ENCODE measurements at places on chromosomes 12 and 14.

GRCh38 chr14:77153802-77154201 lies 12.2 kb upstream of the ZDHHC22 start:
- DNase-seq: no peak

GRCh38 chr14:95300697-95301526 lies 18.8 kb downstream of the CLMN start:
- DNase-seq: no peak

- DNase-seq: no peak
These were observed 486.5 kb downstream of the EGLN3 start for GRCh38 chr14:33464254-33464962.

- DNase-seq: no peak
These were observed 1.6 kb downstream of the CACNA1C start for GRCh38 chr12:2054091-2055018.

GRCh38 chr12:71708658-71709057 lies 22.8 kb downstream of the TMEM19 start:
- no peak for DNase-seq

DNA sequence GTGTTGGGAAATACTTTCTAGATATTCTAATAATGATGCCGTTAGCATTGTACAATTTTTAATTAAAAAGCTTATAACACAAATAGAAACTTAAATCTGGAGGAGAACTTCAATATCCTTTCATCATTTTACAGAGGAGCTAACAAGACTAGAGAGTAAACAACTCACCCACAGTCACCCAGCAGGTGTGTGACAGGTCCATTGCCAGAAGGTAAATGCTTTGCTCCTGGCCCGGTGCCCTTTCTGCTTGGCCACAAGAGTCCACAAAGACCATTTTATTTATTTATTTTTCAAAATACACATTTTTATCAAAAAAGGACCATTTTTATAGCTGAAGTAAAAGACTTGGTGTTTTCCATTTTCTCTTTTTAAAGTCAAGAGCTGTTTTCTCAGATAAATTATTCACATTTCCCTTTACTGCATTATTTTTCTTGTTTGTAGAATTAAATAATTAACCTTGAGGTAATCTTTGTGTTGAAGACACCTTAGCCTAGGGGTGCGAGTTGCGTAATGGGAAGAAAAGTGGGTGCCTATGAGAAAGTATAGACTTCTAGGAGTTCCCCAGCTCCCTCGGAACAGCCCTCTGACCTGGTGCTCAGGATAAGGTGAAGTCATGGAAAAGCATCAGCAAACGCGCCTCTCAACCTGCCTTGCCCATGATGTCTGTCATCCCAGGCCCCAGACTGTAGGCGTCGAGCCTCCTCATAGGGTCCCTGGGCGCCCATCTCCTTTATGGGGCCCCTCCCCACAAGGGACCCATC lies 26.3 kb upstream of the AMIGO2 start:
- DNase-seq: no peak

GRCh38 chr12:80763874-80764273 lies 47.2 kb downstream of the MYF5 start:
- DNase-seq: no peak

DNA sequence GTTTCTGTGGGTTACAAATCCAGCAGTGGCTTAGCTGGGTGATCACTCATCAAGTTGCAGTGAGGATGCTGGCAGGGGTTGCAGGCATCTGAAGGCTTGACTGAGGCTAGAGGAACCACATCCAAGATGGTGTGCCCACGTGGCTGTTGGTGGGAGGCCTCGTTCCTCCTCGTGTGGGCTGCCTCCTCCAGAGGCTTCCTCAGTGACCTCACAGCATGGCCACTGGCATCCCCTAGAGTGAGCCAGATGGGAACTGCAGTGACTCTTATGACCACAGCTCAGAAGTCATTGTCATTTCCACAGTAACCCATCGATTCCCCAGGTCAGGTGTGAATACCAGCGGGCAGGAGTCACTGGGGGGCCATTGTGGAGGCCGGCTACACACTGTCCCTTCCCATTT lies 17.8 kb downstream of the AACS start:
- no peak for DNase-seq

GRCh38 chr14:66360366-66360926 lies 125.7 kb upstream of the CCDC196 start:
- no peak for DNase-seq

DNA sequence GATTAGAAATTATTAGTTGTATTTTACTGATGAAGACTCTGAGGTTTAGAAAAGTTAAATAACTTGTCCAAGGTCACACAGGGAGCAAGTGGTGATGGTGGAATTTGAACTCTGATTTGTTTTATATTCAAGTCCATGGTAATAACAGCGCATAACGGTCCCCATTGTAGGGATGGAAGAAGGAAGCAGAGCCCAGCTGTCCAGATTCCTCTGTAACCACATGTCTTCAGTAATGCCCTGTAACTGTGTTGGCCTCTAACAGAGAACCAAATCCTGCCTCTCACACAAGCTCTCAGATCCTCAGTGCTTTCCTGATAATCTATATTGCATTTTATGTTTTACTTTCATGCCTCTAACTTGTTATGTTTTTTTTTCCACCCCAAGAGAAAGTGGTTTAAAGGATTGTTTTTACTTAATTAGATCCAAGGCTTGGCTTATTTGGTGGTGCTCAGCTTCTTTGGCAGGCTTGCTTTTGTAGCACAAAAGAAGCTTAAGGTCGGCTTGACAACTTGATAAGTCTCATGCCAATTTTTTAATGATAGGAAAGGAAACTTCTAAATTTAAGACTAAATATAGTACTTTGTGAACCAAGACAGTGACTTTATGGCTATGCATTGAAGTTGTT lies 105.1 kb upstream of the SEL1L start:
- DNase-seq: no peak

GRCh38 chr12:48586361-48586760 lies 16.5 kb upstream of the LALBA start:
- no peak for DNase-seq

GRCh38 chr14:61923348-61923747 lies 161.1 kb downstream of the SNAPC1 start:
- no peak for DNase-seq

DNA sequence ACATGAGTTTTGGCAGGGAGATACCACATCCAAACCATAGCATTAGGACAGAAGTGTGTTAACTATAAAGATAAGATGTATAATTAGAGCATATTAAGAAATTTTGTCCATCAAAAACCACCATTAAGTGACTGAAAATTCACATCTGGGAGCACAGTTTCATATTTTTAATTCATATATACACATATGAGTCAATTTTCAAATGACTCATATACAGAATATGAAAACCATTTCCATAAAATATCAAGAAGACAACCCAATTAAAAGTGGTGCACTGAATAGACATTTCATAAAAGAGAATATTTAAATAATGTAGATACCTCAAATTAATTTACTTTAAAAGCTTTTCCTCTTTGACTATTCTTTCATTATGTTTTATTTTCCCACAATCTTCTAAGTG lies 25.3 kb downstream of the MUCL1 start:
- DNase-seq: no peak

DNA sequence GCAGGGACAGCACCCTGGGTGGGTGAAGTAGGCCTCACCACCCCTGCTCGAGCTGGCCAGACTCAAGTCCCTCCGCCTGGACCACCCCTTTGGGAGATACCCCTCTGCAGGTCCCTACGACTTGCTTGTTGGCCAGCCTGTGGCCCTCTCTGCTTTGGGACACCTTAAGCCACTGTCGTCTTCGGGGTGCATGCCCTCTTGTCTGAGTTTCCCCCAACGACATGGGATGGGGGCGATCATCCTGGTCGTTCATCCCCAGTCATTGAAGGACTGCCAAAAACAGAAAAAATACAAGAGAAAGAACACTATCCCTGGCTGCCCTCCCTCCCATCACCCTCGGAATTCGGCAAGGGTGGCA lies 151.1 kb downstream of the DPF3 start:
- DNase-seq: no peak

DNA sequence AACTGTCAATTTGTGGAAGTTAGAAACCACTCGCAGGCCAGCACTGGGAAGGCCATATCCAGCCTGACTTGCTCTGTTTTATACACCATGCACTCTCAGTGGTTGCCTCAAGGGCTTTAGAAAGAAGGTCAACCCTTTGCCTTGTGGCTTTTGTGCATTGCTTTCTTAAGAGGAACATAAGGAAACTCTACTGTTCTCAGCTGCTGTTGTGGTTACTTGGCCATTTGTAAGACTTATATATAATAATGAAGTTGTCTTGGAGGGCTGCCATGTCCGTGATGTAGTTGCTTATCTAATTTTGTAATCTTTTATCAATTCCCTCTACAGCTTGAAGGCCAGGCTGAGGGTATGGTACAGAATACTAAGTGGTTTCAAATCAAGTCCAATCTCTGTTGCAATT lies 637.8 kb downstream of the DIO2 start:
- DNase-seq: no peak

GRCh38 chr14:98959958-98960616 lies 311.9 kb downstream of the BCL11B start:
- DNase-seq: no peak

DNA sequence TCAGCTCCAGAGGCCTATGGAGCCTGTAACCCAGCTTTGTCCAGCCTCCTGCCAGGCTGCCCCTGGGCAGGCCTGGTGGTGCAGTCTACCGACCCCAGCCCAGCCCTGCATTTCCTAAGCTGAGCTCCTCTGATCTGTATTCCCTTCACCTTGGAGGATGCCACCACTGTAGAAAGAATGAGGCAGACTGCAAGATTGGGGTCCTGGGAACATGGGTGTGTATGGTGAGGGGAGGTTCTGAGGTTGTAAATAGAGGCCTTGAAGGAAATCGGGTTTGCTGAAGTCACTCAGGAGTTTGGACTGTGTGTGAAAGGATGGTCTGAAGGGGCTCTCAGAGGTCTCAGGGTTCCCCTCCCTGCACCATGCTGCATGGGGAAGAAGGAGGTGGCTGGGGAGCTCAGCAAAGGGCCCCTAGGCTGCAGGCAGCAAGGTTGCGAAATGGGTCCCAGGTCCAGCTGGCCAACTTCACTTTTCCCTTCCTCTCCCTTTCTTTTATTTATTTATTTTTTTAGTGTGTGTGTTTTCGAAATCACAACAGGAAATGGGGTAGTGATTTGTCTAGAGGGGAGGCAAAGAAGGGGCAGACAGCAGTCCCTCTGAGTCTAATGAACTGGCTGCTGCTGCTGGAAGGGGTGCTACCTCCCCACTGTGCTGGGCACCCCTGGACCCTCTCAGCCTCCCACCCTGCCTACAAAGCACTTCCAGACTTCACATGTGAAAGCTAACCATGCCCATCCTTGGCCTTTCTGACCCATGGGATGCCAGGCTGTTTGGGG lies 1.2 kb upstream of the LRP1-AS start:
- no peak for DNase-seq

GRCh38 chr12:93886533-93887511 lies 209.6 kb downstream of the CRADD start:
- no peak for DNase-seq

DNA sequence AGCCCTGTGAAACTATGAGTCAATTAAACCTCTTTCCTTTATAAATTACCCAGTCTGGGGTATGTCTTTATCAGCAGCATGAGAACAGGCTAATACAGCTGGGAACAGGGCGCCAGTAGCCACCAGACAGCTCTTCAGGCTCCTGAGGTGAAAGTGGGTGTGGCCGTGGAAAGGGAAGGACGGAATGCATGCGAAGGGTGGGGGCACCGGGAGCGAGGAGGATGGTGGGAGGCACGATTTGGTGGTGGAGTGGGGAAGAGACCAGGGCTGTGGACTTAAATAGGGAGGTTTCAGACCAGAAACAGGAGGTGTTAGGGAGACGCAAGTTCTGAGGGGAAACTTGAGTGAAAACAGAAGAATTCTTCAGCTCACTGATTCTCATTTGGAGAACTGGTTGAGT lies 44.1 kb upstream of the CHST11 start:
- DNase-seq: no peak

GRCh38 chr14:22689199-22689598 lies 45.0 kb upstream of the OR6J1 start:
- DNase-seq: no peak

All from iPS-NIHi11 (cell line).